Femur (tissue), 1 donor: ENCODE measurements at places on chromosomes 13 and 19.

- no peak for DNase-seq
These were observed 3.2 kb downstream of the MAP2K2 start for GRCh38 chr19:4120559-4121272.

GRCh38 chr19:37997911-37998344, 90.9 kb downstream of the SIPA1L3 start:
- no peak for DNase-seq

DNA sequence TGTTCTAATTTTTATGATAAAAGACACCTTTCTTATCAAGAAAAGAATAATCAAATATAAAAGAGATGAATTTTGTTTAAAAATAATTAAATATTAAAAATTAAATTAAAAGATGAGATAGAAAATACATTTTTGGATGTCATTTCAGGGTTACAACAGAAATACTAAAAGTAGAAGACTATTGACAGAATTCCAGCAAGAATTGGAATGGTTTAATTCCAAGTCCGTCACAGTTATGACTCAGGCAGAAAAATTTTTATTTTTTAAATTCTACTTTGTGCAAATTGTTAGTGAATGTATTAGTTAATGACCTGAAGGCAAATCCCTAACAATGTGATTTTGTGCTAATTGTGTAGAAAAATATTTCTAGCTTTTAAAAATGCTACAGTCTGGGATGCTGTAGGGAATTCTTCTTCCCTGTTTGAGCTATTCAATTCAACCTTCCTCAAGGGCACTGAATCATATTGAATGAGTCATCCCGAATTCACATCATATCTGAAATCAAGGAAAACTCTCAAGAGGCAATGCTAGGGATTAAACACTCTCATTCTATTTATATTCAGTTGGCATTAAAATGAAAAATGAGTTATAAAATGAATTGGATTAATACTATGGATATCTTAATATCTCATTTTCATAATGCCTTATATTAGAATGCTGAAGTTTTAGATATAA, 633.5 kb upstream of the ATXN8OS start:
- no peak for DNase-seq

GRCh38 chr13:45511310-45512097, 46.8 kb downstream of the COG3 start:
- no peak for DNase-seq

DNA sequence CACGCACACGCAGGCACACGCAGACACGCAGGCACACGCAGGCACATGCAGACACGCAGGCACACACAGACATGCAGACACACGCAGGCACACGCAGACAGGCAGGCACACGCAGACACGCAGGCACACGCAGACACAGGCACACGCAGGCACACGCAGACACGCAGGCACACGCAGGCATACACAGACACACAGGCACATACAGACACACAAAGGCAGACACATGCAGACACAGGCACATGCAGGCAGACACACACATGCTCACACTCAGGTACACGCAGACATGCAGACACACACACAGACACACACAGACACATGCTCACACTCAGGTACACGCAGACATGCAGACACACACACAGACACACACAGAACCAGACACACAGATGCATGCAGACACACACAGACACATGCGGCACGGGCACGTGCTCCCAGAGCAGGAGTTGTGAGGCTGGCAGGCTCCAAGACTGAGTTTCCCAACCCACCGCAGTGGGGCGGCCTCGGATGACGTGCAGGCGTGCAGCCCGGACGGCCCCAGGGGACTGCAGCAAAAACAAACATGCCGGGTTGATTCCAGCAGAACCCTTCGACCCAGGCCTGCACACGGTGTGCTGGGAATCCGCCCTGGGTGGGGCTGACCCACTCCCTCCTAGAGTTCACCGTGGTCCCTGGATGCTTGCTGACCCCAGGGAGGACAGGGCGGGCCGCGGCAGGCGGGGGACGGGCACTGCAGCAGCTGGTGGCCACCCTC, 100.0 kb downstream of the GADD45B start:
- peak; percentile 71 for DNase-seq

DNA sequence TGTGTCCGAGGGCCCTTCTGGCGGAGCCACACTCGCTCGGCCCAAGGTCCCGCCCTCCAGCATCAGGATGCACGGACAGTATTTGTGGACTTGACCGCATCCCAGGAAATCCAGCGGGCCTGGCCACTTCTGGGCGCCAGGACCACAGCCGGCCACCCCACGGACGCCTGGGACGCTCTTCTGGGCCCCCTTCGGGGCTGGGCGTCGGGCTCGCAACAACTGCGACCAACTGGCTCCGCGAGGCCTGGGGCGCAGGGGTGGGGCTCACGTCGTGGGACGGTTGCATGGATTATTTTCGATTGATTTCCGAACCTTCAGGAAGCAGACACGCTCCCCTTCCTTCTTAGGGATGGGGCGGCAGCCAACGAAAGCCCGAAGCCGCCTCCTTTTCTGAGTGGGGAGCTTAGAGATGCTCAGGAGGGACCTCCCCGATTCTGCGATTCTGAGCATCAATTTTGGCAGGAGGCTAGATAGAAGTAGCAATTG, 521 bp upstream of the NUP58 start:
- peak; percentile 60 for DNase-seq
